Activated gamma-delta T cell (primary cell): ENCODE measurements at places on chromosomes 2 and 18.

GRCh38 chr2:15726321-15727057 lies 134.8 kb downstream of the DDX1 start:
- no peak for DNase-seq

DNA sequence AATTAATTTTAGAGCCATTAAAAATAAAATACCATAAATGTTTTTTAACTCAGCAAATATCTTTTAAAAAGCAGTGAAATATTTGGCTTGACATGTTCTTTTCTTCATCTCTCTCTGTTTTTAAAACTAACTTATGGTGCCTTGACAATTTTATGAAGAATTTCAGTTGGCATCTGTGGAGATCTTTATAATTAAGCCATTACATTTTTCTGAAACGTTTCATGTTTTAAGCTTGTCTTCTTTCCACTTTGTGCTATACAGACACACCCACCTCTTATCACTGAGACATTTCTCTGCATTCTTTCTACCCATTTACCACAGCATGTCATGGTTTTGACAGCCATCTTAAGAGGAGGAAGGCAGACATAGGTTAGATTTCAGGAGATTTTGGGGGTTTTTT lies 915.1 kb upstream of the FSHR start:
- DNase-seq: no peak

- no peak for DNase-seq
These were observed 609 bp downstream of the TPGS2 start for GRCh38 chr18:36828157-36828629.

- DNase-seq: no peak
These were observed 243.9 kb upstream of the ID2 start for GRCh38 chr2:8437949-8438400.

GRCh38 chr18:31407649-31408048 lies 31.1 kb downstream of the DSG4 start:
- DNase-seq: no peak

DNA sequence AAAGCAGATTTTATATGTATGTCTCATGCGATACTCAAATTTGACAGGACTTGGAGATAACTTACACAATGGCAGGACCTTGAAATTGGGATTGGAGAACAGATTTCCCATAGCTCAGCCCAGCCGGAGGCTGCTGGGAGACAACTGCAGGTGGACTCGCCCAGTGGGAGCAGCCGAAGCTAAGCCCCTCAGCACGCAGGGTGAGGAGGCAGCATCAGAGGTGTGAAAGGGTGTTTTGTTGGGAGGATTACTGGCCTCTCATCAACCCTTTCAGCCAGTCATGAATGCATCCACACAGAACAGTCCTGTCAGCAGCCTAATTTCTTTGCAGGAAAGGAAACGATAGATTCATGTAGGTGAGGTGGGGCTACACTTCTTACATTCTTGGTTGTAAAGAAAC lies 110.4 kb upstream of the DYNAP start:
- DNase-seq: no peak

DNA sequence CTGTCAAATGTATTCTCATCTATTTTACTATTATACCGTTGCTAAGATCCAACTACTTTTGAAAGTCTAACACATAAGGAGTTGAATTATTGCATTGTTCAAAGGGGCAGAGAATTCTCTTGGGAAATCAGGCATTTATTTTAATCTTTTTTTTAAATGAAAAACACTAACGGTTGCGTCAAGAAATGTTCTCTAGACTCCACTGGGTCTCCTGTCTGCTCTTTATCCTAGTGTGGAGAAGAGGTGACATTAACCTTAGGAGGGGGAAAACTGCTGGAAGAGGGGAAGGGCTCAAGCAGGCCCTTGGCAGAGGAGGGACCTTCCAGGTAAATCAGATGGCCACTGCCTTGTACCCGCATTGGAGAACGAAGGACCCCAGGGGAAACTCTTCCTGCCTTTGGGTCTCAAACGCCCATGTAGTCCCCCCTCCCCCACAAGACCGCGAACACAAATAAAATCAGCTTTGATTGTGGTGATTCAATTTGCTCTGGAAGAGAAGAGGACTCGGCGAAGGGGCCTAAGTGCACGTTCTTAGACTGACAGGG lies 1.1 kb upstream of the APCDD1 start:
- DNase-seq: no peak
